PC-9 (cell line): ENCODE measurements at places on chromosomes 7 and 10.

DNA sequence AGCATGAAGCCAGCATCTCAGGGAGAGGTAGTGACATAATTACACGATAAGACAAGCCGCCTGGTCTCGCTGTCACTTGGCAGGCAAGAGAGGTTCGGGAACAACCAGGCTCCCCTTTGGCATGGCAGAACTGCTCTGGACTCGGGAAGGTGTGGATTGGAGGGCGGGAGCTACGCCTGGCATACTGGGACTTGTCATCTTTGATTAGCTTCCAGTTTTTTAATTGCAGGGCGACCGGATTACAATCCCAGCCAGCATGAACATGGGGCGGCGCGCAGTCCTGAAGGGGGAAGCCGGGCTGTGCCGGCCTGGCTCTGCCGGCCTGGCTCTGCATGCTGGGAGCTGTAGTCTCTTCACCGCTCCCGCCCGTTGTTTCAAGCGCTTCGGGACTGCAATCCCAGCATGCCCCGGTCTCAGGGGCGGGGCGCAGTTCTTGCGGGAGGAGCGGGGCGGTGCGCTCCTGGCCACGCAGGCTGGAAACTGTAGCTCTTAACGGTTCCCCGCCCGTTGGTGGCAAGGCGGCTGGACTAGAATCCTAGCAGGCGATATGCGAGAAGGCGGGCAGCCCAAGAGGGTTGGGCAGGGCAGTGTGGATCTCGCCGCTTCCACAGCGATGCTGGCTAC lies 45.5 kb upstream of the ZNF716 start:
- no peak for DNase-seq

DNA sequence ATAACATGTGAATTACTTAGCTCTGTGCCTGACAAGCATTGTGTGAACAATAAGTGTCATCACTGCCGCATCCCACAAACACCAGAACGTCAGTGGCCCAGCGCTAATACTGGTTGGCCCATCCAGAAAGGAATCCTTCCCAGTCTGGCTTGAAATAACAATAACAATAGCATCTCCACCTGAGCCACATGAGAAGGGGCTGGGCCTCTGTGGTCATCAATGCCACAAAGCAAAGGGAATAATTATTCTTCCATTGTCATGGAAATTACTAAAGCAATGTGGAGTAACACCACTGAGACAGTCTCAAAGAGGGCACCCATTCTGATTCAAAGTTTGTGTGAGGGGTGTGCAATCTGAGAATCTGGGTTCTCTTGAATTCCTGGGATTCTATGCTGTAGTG lies 105.7 kb upstream of the INHBA start:
- no peak for DNase-seq

- no peak for DNase-seq
Observed at GRCh38 chr7:158963771-158964241, 107.4 kb downstream of the DYNC2I1 start.

GRCh38 chr10:77501152-77501845 lies 136.3 kb downstream of the KCNMA1 start:
- DNase-seq: no peak

GRCh38 chr10:17644485-17644943 lies 563 bp downstream of the STAM start:
- no peak for DNase-seq

DNA sequence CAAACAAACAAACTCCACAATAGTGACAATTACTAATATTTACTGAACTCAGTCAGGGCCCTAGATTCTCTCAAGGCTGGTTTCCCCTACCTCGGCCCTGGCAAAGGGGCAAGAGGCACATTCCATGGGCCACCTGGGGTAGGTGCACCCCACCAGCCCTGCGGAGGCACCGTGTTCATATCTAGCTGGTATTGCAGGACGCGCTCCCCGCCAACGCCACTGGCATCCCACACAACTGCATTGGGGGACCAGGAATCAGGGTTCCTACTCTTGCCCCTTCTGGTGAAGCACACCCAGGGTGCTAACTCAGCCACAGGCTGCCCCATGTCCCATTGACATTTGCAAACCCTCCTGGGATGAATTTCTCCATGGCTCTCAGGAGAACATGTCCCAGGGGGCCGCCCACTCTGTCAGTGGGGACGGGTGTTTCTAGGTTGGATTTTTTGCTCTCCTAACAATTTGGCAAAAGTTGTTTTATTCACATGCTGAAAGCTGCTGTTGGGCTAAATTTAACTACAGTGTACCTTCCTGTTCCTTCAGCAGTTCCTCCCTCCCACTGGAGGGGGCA lies 76.7 kb downstream of the ZRANB1 start:
- DNase-seq: no peak

DNA sequence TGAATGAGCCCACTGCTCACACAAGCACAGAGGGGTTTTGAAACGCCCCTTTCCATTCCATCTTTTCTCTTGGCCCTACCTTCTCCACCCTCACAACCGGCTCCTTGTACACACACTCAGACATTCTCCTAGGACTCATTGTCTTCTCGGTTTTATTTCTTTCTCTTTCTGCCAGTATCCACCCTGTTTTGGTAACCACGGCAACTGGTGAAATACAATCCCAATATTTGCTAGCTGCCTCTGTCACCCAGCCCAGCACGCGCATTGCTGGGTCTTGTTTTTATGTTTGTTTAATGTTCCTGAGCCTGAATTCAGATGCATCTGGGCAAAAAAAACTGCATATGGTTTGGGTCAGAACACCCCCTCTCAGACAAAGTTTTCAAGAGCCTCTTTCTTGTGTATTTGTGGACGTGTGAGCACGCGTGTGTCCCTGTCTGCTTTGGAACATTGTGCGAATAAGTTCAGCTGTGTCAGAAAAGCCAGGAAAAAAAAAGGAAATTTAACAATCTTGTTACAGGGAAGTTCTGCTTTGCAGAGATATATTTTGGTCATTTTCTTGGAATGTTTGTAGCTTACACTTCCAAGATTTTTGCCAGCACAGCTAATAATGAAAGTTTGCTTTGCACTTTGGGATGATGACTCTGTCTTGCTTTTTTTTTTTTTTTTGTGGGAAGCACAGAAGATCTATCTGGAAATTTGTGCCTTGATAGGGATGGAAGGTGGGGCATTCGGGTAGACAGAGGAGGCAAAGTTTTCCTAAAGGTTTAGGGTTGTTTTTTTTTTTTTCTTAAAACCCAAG lies 225.9 kb downstream of the TRIL start:
- DNase-seq: peak; percentile 5

- DNase-seq: no peak
Observed at GRCh38 chr10:14860791-14861190, 17.9 kb upstream of the SUV39H2 start.

- no peak for DNase-seq
Observed at GRCh38 chr10:113711142-113711541, 31.4 kb downstream of the CASP7 start.

DNA sequence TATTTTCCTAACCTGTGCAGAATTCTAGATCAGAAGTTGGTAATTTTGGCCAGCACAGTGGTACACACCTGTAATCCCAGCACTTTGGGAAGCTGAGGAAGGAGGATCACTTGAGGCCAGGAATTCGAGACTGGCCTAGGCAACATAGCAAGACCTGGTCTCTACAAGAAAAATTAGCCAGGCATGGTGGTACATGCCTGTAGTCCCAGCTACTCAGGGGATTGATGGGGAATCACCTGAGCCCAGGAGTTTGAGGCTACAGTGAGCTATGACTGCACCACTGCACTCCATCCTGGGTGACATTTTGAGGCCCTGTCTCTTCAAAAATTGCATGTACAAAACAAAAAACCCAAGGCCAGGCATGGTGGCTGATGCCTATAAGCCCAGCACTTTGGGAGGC lies 8.6 kb downstream of the PGAM1 start:
- no peak for DNase-seq

- DNase-seq: no peak
Observed at GRCh38 chr7:157347217-157347904, 10.6 kb downstream of the DNAJB6 start.

- no peak for DNase-seq
Observed at GRCh38 chr10:80277016-80277415, 12.4 kb downstream of the MAT1A start.

GRCh38 chr10:85614566-85614965 lies 752.0 kb downstream of the GRID1 start:
- DNase-seq: no peak

DNA sequence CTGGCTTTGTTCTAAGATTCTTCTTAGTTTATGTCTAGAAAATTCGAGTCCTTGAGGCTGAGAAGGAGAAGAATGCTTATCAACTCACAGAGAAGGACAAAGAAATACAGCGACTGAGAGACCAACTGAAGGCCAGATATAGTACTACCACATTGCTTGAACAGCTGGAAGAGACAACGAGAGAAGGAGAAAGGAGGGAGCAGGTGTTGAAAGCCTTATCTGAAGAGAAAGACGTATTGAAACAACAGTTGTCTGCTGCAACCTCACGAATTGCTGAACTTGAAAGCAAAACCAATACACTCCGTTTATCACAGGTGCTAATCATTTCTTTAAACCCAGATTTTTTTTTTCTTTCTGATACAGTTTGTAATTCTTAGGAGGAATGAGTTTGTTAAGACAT lies 6.7 kb downstream of the CEP55 start:
- no peak for DNase-seq

- peak; percentile 62 for DNase-seq
Observed at GRCh38 chr7:106062006-106062405, 50.1 kb downstream of the SYPL1 start.

GRCh38 chr7:122790132-122790531 lies 87.4 kb upstream of the RNF148 start:
- no peak for DNase-seq

DNA sequence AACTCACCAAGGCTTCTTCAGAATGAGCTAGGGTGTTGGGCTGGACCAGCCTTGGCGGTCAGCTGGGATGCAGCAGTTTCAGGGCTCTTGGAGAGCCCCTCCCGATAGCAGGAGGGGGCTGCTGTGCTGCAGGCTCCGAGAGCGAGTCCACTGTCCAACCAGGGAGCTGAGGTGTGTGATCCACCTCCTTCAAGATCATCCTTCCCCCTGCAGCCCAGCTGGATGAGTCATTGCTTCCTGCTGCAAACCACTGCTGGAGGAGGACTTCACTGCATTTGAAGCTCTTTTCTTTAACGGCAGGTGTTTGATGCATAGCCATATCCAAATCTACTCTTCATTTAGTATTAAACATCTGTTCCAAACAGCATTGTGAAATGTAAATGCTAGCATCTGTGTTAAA lies 54.2 kb upstream of the EBF3 start:
- no peak for DNase-seq

DNA sequence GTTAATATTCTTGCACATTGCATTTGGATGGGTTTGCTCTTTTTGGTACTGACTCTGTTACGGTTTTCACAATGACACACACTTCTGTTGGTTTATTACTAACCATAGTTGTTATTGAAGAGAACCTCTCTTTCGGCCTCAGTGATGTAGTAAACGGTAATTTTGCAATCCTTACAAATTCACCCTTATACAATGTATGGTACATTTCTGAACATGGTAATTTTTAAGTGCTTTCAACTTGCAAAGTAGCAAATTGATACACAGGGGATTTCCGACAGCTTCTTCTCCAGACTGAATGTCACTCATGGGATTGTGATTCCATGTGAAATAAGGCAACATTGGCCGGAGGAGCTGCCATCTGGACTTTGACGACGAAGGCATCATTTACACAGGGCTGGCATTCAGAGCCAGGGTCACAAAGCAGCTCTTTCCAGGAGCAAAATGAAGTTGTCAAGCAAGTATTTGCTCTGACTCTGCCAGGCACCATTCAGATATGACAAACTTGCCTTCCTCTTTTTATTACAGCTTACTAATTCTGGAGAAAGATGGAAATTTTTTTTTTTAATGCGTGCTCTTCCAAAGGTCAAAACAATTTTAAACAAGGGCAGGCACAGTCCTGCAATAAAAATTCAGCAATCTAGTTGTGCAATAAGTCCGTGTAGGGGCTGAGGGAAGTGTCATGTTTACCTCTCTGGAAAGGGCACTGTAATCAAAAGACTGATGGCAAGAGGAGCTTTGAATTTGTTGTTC lies 711.5 kb upstream of the C7orf33 start:
- DNase-seq: no peak

- DNase-seq: peak; percentile 48
Observed at GRCh38 chr10:63515002-63515763, 6.0 kb upstream of the REEP3 start.

DNA sequence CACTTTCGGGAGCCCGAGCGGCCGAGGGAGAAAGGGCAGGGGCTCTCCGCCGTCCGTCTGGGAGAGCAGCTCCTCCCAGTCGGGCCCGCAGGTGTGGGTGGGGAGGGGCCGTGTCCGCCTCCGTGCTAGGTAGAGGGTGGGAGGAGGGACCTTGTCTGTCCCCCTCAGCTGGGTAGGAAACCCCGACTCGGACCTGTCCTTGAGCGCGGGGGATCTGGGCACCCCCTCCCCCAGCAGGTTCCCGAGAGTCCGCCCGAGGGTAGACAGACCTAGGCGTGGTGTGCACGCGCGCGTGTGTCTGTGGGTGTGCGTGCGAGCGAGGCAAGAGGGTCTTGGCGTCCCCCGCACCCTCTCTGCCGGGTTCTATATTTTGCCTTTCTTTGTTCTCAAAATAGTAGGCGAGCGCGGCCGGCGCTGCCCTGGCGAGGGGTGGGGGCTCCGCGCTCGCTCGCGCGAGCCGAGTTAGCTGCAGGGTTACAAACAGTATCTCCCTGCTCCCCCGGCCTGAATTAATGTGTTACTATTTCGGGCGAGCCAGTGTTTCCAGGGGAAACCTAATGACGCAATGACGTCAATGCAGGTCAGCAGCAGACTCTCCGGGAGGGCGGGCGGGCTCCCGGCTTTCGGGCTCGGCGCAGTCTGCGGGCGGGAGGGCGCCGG lies 73.9 kb upstream of the LEP start:
- DNase-seq: peak; percentile 65

DNA sequence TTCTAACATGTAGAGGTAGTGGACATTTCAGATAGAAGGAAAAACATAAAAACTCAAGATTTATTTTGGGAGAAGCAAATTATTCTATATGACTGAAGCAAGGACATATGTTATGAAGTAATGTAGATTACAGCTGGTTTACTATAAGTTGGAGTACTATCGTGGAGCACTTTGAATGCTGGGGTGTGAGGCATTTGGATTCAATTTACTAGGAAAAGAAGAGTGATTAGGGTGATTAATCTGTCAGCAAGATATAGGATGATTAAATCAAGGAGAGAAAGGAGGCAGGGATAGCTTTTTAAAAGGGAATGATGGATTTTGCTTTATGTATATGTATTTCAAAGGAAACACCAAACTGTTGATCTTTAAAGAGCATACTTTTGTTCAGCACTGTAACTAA lies 318.4 kb upstream of the KAT6B start:
- no peak for DNase-seq

- DNase-seq: no peak
Observed at GRCh38 chr10:132417957-132418441, 21.0 kb downstream of the PWWP2B start.

GRCh38 chr7:13822678-13823077 lies 166.8 kb downstream of the ETV1 start:
- peak; percentile 44 for DNase-seq

- no peak for DNase-seq
Observed at GRCh38 chr7:69110450-69111050, 487.7 kb upstream of the AUTS2 start.

GRCh38 chr10:34126371-34127151 lies 688.5 kb downstream of the PARD3 start:
- no peak for DNase-seq
